Heart left ventricle (tissue), 16 donors: ENCODE measurements at places on chromosomes 13 and 19.

DNA sequence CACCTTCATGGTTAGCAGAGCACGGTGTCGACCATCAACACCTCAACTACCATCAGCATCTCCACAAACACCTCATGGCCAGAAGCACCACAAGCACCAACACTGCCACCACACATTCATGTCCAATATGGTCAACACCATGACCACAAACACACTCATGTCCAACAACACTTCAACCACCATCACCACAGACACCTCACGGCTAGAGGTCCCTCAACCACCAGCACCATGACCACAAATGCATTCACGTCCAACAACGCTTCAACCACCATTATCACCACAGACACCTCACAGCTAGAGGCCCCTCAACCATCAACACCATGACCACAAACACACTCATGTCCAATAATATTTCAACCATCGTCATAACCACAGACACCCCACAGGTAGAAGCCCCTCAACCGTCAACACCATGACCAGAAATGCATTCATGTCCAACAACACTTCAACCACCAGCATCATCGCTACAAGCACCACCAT, 10.2 kb downstream of the TRAPPC5 start:
- DNase-seq: no peak

DNA sequence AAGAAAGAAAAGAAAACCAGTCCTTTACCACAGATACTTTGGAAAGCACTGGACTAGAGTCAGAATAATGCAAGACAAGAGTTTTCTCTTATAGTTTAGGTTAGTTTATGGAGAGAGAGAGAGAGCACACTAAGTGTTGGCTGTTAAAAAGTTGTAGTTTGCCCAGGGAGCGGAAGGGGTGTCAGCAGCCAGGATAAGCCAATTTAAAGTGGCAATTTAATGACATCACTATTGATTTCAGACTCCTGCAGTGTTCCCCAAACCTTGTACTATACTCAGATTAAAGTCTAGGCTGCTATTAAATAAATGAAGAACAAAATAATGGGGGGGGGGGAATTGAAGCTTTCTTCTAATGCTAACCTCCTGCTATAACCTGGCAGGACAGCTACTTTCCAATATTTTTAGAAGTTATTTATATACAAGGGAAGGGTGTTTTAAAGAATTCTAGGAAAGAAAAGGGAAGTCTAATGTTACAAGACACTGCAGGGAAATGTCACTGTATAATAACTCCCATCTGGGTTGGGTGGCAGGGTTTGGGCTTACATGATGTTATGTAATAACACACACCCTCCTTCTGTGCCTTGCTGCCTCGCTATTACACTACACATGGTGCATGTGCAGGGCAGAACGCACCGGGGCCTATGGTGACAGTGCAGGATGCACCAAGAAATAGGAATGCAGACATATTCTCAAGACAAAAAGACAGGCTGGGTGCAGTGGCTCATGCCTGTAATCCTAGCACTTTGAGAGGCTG, 19.9 kb downstream of the TPT1 start:
- DNase-seq: no peak

DNA sequence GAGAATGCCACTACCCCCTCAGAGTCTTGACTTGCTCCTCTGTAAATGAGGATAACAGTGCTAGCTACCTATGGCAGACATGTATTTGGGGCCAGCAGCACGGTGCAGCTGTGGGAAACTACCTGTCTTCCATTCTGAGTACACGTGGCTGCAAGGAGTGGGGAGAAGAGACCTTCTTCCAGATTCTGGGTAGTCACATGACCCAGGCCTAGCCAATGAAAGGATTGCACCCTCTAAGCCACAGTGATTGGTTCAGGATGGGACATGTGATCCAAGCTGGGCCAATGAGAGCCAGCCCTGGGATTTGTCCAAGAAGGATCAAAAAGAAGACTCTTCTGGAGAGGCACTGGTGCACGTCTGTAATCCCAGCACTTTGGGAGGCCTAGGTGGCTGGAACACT, 5.5 kb downstream of the ZNRF4 start:
- no peak for DNase-seq

GRCh38 chr19:35017507-35017906, 12.8 kb upstream of the SCN1B start:
- DNase-seq: no peak

- peak; percentile 85 for DNase-seq
Measured at GRCh38 chr19:45645631-45646344, 6.6 kb upstream of the EML2 start.

DNA sequence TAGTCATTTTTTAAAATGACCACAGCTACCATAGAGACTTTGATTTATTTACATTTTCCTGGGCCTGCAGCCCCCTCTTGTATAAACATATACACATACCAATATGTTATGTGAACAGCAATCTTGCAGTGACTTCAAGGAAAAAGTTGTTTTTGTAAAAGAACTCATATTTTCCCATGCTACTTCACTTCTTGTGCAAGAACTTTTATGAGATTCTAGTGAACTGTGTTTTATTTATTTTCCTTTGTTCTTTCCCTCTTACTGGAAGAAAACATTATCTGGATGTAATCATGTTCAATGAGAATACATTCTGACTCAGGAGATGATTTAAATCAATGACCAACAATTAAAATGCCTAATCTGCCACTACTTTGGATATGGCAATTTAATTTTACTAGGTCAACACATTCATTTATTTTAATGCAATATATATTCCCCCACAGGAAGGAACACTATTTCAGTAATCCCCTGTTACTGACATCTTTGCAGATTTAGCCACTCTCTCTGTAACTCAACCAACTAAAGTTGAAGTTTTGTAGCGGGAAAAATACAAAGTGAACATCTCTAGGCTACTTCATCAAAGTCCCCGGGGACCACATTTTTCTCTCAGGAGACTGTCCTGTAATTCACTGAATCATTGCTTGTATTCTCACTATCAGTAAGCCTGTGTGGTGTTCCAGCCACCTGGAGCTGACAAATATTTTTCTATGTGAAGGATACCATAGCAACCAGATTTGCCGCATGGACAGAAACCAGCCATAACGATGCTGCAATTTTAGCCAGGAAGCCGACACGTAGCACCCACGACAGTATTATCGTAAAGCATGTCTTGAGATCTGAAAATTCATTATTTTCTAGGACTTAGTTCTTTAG, 90.5 kb downstream of the STARD13 start:
- peak; percentile 42 for DNase-seq

DNA sequence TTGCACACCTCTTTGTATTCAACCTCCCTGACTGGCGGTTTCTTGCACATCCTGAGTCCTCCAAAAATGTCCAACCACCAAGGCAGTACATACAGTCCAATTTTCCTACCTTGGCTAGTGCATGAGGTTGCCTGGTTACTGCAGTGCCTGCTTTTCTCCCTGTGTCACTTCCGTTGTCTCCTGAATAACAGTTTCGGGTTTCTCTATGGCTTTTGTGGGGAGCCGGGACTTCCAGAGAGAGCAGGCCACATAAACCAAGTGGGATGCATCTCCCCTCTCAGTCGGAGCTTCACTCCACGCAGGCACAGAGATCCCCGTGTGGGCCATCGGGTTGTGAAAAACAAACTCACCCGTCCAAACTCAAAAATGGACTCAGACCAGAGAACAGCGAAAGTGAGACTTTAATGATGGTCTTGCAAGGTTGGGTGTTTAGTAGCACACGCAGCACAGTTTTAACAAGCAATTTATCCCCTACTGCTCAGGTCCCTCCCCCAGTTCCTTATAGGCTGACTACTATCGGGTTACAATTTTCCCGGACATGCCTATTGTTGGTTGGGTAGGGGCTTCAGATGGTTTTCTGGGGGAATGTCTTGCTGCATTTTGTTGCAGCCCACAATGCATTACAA, 173.1 kb downstream of the POU4F1 start:
- no peak for DNase-seq

GRCh38 chr13:38141792-38142191, 207.9 kb upstream of the UFM1 start:
- DNase-seq: no peak

GRCh38 chr19:18597809-18598660, 8.6 kb downstream of the CRLF1 start:
- no peak for DNase-seq

- DNase-seq: peak; percentile 93
Measured at GRCh38 chr19:33778089-33778791, 18.4 kb upstream of the KCTD15 start.

DNA sequence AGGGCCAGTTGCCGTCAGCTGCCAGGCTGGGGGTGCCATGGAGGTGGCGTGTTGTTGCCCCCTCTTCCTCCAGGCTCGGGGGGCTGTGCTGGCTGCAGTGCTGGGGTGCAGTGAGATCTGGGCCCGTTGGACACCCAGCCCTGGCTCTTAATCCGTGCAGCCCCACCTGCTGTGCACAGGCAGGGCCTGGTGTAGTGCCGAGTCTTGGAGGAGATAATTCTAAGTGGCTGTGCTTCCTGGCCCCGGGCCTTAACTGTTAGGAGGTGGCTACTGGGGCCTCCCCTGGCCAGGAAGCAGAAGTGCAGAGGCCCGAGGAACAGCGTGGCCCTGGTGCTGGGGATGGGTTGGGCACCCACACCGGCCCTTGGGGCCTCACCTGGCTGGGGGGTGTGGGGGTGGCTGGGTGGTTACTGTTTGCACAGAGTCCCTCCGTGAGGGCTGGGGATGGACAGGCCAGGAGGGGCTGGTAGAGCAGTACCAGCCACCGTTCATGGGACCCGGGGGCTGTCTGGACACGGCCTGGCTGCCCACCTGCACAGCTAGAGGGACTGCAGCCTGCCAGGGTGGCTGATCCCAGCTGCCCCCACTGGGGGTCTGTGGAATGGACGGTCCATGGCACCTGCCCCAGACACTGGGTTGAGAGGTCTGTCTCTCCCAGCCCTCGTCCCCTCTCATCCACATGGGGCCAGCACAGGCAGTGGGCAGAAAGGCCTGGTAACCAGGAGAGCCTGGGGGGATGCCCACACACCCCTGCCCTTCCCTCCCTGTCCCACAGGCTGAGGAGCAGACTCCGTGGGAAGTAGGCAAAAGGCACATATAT, 3.3 kb downstream of the GPX4 start:
- no peak for DNase-seq

GRCh38 chr13:84077271-84077670, 195.0 kb upstream of the SLITRK1 start:
- DNase-seq: no peak

DNA sequence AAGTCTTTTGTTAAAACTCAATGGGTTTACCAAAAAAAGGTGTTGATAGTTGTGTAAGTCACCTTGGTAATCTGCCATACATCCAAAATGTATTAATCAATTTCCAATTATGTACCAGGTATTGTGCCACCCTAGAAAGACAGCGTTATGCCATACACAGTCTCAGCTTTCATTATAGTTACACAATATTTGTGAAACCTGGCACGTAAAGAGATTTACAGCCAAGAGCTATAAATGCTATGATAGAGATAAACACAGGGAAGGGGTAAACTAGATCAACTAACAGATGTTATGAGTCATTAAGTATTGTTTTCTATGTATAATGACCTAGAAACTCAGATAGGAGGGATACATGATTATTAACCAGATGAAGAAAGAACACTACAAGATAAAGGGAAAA, 725.6 kb upstream of the SLITRK5 start:
- no peak for DNase-seq

GRCh38 chr13:93298713-93299112, 72.1 kb downstream of the GPC6 start:
- no peak for DNase-seq

GRCh38 chr13:30789166-30789862, 54.0 kb downstream of the ALOX5AP start:
- DNase-seq: no peak

DNA sequence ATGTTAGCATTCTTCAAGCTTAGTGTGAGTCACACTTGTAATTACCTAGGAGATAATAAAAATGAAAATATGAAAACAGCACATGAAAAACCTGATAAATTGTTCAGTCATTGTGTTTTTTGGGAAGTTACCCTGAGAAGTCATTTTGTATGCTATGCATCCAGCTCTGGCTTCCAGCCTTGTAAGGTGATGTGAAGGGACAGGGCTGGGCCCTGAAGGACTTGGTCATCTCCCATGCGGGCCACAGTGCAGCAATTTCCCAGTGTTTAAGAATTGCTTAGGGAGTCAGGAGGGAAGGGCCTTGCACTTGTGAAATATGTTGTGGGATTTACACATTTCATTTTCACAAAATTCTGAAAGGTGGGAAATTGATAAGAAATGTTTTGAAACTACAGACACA, 41.3 kb downstream of the ARHGEF7 start:
- DNase-seq: no peak

DNA sequence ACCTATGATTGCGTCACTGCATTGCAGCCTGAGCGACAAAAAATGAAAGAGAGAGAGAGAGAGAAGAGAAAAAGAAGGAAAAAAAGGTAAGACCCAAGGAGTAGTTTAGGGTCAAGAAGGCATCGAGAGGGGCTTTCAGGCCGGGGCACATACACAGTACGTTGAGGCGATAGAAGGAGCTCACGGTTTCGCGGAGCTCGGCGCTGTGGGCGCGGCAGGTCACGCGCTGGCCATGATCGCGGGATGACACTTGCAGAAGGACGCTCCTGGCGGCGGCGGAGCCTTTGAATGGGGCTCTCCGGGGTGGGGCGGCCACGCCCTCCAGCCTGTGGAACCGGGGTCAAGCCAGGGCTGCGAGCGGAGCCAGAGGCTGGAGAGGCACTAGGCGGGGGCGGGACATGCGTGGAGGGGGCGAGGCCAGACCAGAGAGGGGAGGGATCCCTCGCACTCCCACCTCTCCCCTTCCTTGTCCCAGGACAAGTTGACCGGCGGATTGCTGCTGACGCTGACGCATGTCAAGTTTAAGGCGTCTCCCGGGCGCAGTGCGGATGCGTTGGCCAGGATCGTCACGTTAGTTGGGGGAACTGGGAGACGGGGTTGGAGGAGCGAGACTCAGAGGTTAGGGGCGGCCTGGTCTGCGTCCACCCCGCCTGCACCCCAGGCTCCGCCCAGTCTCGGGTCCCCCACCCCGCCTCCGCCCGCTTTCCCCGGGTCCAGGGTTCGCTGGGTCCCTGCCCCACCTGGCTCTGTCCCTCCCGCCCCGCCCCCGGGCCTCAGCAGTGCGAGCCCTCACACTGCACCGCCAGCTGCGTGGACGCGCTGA, 6.9 kb downstream of the NPHS1 start:
- no peak for DNase-seq

DNA sequence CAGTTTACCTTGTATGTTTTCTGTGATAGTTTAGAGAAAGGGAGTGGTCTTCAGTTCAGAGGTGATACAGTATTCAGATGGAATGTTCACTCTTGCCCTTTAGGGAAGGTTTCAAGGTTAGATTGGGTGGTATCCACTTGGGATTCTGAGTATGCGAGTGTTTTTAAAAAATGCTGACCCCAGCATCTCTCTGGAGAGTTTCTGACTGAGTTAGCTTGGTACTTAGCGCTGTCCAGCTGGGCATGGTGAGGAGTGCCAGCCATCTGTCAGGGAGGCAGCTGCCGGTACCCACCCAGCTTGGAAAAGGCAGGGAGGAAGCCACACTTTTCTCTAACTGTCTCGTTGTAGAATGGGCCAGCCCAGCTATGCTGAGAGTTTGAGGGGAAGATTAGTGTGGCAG, 63.3 kb downstream of the ARHGEF7 start:
- no peak for DNase-seq

- peak; percentile 23 for DNase-seq
Measured at GRCh38 chr13:109131698-109132257, 502.4 kb downstream of the MYO16 start.

- no peak for DNase-seq
Measured at GRCh38 chr13:44873461-44873860, 115.8 kb downstream of the NUFIP1 start.

- no peak for DNase-seq
Measured at GRCh38 chr19:5057860-5058259, 88.9 kb downstream of the KDM4B start.

GRCh38 chr13:25581351-25581750, 209.6 kb downstream of the ATP8A2 start:
- no peak for DNase-seq

GRCh38 chr13:103006641-103007426, 59.4 kb downstream of the SLC10A2 start:
- no peak for DNase-seq
